HCEC 1CT (cell line): ENCODE measurements at places on chromosomes 4 and X.

- no peak for DNase-seq
These were observed 26.5 kb downstream of the ZNF81 start for GRCh38 chrX:47863187-47863586.

DNA sequence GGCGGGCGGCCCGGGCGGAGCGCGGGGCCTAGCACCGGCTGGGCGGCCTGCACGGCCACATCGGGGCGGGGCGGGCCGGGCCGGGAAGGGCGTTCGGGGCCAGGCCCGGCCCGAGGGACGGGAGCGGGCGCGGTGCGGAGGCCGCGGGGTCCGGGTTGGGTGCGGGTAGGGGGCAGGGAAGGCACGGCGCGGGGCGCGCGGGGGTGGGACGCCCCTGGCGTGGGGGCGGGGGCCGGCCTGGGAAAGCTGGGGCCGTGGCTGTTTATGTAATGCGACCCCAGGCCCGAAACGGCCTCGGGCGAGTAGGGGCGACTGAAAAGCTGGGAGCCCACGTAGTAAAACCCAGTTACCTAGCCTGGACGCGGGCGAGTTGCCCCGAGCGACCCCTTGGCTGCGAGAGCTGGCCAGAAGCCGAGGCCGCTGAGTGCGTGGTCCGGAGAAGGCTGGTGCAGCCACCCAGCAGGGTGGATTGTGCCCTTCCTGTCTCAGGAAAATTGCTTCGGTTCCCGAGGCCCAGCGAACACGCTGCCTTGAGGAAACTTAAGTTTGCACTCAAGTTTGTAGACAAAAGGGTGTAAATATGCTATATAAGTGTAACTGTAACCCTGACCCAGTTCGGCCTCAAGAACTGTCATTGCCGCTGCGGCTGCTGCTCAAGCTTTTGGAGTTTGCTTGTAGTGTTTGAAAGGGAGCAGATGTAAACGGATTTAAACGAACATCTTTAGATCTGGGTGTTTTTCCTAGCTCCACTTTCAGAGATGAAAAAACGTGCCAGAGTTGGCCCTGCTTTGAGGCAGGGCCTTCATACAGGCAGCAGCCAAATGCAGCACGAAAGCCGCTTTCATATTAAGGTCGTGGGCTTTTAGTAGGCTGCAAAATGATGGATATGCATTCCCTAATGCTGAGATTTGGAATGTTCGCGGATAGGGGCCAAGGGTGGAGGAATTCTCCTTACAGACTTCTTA is 674 bp downstream of the SEC24B start:
- peak; percentile 1 for DNase-seq

DNA sequence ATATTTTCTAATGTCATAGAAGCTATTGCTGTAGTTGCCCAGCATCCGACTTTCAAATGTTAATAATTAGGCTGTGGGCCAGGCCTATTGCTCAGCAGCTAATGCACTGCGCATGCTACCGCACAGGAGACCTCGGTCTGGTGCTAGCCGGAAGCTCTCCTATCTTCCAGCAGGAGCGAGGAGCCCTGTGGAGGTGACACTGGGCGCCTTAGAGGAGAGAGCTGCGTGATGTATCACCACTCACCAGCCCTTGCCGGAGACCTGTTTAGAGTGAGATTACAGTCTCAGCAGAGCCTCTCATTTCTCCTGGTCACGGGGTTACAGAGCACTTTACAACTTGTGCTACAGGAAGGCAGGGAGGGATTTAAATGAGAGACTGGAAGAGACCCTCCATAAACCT is 31.1 kb upstream of the MID1IP1 start:
- no peak for DNase-seq

- no peak for DNase-seq
These were observed 473.0 kb upstream of the NWD2 start for GRCh38 chr4:36771411-36772153.

- DNase-seq, result no peak
These were observed 423.3 kb downstream of the CENPC start for GRCh38 chr4:67122029-67122428.

DNA sequence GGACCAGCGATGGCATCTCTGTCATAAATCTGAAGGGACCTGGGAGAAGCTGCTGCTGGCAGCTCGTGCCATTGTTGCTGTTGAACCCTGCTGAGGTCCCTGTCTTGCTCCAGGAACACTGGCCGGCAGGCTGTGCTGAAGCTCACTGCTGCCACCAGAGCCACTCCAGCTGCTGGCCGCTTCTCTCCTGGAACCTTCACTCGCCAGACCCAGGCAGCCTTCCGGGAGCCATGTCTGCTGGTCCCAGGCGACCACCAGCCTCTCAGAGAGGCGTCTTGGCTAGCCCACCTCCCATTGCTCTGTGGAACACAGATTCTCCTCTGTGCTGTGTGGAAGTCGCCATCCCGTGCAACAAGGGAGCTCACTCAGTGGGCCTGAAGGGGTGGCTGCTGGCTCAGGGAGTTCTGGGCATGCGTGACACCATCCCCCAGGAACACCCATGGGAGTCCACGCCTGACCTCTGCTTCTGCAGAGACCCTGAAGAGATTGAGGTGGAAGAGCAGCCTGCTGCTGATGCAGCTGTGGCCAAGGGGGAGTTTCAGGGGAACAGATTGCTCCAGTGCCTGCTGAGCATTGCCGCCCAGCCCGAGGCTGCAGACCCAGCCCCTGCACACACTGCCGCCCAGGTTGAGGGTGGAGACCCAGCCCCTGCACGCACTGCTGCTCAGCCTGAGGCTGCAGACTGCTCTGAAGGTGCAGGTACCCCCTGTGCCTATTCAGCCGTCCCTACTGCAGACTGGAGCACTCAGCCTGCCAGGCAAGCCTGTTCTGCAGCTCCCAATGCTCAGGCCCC is 33.1 kb upstream of the CYP4V2 start:
- no peak for DNase-seq

- no peak for DNase-seq
These were observed 454.4 kb upstream of the FAT1 start for GRCh38 chr4:187178084-187178483.

DNA sequence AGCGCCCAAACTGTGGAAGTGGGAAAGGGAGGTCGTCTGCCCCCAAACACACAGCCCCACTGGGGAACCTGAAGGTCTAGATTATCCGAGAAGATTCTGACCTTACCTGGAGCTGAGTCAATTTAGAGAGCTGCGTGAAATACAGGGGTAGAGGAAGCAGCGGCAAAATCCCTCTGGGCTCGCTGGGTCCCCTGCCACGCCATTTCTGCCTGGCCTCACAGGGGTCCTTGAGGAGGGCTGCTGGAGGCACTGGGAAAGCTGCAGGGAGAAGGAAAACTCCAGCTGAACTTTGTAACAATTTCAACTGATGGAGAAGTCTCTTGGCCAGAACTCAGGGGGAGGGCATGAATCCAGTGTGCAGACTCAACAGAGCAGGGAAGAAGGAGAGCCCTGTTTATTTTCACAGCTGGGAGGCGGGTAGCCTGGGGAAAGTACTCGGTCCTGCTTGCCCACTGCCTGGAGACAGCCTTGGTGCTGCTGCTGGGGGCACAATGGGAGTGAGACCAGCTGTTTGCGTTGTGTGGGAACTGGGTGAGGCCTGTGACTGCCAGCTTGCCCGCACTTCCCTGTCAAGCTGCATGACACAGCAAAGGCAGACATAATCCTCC is 93.2 kb upstream of the MAPK10 start:
- DNase-seq, result peak; percentile 11

- no peak for DNase-seq
These were observed 64.7 kb upstream of the UXT start for GRCh38 chrX:47723689-47724088.

DNA sequence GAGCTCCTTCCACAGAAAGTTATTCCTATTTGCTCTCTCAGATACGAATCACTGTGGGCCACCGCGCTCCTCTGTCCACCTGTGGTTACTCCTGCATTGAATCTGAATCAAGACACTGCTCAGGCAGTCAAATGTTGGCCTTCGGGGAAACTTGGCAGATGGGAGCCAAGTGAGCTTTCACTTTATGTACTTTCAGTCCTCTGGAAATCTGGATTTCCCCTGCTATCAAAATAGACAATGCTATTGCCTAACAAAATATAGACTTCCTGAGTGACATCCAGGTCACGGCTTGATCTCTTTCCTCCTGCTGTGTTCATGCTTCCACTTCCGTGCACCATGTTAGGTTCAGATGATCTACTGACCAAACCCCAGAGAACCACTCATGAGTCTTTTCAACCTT is 43.8 kb downstream of the FHL1 start:
- no peak for DNase-seq
